Right lobe of liver (tissue), 6 donors: ENCODE measurements at places on chromosomes 2 and 18. TPM values are rescaled to one million over a fixed set of nuclear protein-coding genes. Genes with fewer than 3 reads are reported as not detected.

The ENOSF1 gene
- 66.4 TPM for total RNA-seq

The APOB gene
- total RNA-seq, result 2,883 TPM

The HOXD8 gene
- total RNA-seq, result 0.74 TPM

The CLEC4F gene
- not detected for total RNA-seq

The FBXO36 gene
- total RNA-seq, result 0.76 TPM

The ABCB11 gene
- total RNA-seq, result 70.5 TPM

DNA sequence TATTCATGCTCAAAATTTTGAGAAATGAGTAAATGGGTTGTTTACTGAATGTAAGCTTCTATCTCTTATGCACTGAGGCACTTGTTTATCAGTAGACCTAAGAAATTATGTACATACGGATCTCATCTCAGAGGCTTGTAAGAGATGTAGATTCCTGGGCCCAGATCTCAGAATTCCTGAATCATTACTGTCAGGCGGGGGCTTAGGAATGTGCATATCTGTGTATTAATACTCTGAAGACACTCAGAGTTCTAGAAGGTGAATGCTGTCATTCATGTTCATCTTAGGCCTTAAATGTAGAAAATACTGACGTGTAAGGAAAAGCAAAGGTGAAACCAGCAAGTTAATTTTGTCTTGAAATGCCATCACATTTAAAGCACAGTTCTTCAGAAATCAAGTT, 169.6 kb downstream of the FMNL2 start:
- no peak for DNase-seq
- H3K27me3 ChIP-seq, result no peaks in the 10 kb centered on the region
- H3K4me1 ChIP-seq, result no peaks in the 10 kb centered on the region

DNA sequence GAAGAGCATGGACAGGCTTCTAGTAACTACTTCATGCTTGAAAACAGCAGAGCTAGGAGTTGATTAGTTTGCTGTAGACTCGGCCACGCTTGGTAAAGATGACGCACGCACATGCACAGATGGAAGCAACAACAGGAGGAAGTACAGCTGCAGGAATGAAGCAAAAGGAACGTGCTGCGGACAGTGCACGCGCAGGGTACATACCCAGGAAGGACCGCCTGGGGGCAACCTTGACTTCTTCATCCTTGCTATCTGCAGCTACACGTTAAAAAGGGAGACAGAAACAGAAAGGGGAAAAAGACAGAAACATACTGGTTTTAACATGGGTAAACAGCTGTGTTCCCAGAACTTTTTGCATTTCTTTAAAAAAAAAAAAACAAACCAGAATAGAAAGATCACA, 17.7 kb downstream of the SLC66A2 start:
- H3K4me1 ChIP-seq, result peaks cover 42% of the 10 kb centered on the region
- DNase-seq, result peak; percentile 78
- H3K27ac ChIP-seq, result peak overlapping the region; percentile 73
- no peaks in the 10 kb centered on the region for H3K27me3 ChIP-seq
- H3K4me3 ChIP-seq, result no peak overlapping the region

GRCh38 chr2:42970151-42970550, 177.8 kb upstream of the HAAO start:
- H3K4me1 ChIP-seq, result no peaks in the 10 kb centered on the region
- H3K36me3 ChIP-seq, result no peaks in the 10 kb centered on the region
- H3K27ac ChIP-seq, result no peak overlapping the region

DNA sequence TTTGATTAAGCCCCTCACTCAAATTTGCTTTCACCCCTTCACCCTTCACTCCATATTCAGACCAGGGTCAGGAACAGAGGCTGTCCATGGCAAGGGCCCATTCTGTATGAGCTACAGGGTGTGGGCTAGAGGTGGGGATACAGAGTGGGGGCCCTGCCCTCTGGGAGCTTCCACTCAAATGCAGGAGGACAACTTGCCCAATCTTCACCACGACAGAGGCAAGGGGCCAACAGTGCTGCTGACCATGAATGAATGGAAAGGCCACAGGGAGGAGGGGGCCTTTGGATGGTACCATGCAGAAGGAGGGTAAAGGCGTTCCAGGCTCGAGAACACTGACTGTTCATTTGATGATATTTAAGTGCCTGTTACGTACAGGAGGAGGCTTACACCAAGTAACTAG, 22.8 kb downstream of the ADRA2B start:
- no peak overlapping the region for H3K4me3 ChIP-seq
- H3K36me3 ChIP-seq, result no peaks in the 10 kb centered on the region

- H3K27ac ChIP-seq, result no peak overlapping the region
- peaks cover 38% of the 10 kb centered on the region for H3K4me1 ChIP-seq
- no peaks in the 10 kb centered on the region for H3K27me3 ChIP-seq
- H3K36me3 ChIP-seq, result no peaks in the 10 kb centered on the region
Measured at GRCh38 chr2:128303095-128303791, 15.4 kb downstream of the HS6ST1 start.

- no peak overlapping the region for H3K27ac ChIP-seq
- H3K4me3 ChIP-seq, result no peak overlapping the region
- no peaks in the 10 kb centered on the region for H3K27me3 ChIP-seq
- no peaks in the 10 kb centered on the region for H3K4me1 ChIP-seq
- H3K36me3 ChIP-seq, result no peaks in the 10 kb centered on the region
Measured at GRCh38 chr18:52937840-52938239, 597.8 kb downstream of the DCC start.

DNA sequence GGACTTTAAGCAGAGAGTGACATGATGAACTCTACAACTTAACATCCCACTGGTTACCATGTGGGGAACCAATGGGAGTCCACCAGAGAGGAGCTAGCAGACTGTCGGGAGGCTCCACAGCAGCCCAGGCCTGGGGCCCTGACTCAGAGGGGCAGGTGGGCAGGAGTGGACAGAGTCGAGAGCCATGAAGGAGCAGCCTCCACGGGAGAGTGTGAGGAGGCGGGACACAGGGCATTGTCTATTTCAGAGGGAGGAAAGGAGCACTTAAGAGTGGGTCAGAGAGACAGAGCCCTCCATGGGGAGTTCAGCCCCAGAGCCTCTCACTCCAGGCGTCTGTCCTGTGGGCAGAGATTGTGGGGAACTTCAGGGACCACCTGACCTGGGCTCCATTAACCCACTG, 118.7 kb downstream of the CYP26B1 start:
- no peaks in the 10 kb centered on the region for H3K4me1 ChIP-seq
- no peak overlapping the region for H3K4me3 ChIP-seq
- H3K36me3 ChIP-seq, result no peaks in the 10 kb centered on the region
- peak; percentile 15 for DNase-seq

DNA sequence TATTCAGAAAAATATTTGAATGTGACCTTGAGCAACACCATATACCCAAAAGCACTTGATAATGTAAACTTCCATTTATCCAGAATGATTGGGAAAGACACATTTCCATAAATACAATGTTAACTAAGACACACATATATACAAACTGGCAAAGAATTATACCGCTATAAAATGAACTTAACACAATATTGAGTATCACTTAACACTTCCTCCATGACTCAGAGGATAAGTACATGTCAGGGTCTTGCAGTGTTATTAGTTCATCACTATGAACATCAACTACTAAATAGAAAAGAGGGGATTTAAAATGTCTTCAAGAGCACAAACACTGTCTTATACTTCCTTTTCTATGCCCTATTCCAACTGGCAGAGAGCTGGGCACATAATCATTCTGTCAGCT, 18.6 kb downstream of the WDSUB1 start:
- no peak for DNase-seq
- no peaks in the 10 kb centered on the region for H3K36me3 ChIP-seq
- H3K4me1 ChIP-seq, result no peaks in the 10 kb centered on the region
- H3K4me3 ChIP-seq, result no peak overlapping the region
- no peak overlapping the region for H3K27ac ChIP-seq
- no peaks in the 10 kb centered on the region for H3K27me3 ChIP-seq

DNA sequence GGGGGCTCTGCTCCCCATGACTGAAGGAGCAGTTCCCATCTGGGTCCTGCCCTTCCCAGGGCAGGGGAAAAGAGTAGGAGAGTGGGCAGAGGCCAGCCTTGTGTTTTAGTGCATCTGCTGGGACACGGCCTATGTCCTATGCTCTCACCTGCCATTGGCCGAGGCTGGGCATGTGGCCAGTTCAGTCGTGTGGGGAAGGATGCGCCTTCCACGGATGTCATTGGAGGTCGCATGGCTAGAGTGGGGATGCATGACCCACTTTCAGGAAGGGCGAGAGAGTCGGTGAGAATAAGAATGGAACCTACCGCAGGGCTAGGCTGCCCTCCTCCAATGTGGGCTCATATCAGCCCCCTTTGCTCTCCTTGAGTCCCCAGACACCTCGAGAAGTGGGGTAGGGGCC, 70.9 kb upstream of the HAAO start:
- no peak overlapping the region for H3K4me3 ChIP-seq
- H3K36me3 ChIP-seq, result no peaks in the 10 kb centered on the region
- no peak overlapping the region for H3K27ac ChIP-seq
- no peak for DNase-seq
- no peaks in the 10 kb centered on the region for H3K27me3 ChIP-seq
- no peaks in the 10 kb centered on the region for H3K4me1 ChIP-seq

DNA sequence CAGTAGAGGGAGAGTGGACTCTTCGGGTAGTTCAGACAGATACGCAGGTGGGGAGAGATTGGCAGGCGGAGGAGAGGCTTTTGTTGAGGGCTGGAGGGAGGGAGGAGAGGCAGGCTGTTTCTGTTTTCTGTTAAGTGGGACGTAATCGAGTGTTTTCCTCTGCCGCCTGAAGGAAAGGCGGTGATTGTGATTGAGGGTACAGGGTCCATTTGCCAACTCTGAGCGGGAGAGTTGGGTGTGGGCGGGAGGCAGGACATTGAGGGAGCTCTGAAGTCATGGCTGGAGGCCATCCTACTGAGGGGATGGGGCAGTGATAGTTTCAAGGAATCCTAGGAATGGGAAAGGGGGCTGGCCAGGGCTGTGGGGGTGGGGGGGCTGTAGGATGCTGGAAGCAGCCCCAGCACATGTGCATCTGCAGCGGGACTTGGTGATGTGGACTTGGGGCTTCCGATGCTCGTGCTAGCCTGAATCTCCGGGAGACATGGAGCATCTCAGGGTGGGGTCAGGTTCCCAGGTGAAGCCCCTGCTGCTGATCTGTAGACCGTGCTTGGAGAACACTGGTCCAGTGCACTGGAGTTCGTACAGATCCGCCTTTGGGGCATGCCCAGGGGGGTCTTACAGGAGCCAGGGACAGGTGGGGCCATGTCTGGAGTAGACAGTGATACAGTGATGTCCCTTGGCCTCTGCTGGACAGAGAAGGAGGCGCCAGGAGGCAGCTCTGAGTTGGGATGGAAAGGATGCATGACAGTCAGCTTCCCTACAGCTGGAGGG, 167.5 kb downstream of the AGAP1 start:
- H3K4me3 ChIP-seq, result no peak overlapping the region
- no peaks in the 10 kb centered on the region for H3K36me3 ChIP-seq
- H3K4me1 ChIP-seq, result no peaks in the 10 kb centered on the region
- H3K27ac ChIP-seq, result no peak overlapping the region
- H3K27me3 ChIP-seq, result no peaks in the 10 kb centered on the region
